ENCODE measurements at places on chromosomes 3 and 15.

DNA sequence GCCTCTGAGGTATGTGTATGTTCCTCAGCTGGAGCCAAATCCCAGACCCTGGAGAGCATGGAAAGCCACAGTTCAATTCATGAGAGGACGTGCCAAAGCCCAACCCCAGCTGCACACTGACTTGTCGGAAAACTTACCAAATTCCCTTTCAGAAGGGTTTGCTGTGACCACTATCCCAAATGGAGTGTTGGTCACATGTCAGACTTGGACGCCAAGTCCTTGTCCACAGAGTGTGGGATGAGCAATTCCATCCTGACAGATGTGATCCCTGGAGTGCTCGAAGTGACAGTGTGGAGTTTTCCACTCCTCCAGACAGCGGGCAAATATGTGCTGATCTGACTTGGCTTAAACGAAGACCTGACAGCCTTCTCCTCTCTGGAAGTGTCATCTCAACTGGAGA lies 71.2 kb downstream of the RORA start:
- no peak for DNase-seq

- no peak for DNase-seq
These were observed 39.4 kb downstream of the CMC1 start for GRCh38 chr3:28280781-28281180.

GRCh38 chr3:97815149-97815917 lies 6.5 kb upstream of the CRYBG3 start:
- DNase-seq, result no peak

DNA sequence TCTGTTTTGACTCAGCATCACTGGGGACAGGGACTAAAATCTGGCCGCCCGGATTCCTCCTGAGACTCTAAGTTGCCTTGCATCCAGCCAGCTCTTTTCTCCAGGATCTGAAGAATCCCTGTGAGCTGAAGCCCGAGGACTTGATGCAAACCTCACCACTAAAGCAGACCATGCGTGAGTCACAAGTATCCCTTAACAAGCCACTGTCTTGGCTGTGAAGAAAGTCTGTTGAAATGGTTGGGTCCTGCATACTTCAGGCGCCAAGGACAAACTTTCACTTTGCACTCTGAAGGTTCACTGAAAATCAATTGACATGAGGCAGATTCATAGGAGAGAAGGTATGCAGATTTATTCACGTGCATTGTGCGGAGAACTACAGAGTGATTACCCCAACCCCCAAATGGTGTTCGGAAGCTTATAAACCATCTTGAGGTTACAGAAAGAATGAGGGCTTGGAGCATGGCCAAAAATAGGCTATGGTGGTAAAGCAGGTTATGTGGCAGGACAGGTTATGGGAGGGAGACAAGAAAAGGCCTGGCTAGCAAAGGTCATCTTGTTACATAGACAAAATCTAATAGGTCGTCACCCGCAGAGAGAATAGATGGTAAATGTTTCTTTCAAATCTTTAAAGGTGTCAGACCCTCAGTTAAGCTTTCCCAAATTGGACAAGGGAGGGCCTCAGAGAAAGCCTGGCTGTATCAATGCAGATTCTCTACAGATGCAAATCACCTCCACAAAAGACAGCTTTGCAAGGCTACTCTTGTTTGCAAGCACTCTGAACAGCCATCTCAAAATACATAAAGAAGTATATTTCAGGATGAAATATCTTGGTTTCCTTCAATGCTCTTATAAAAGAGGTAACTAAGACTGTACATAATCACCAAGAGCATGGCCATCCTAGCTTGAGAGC lies 126.3 kb upstream of the PLAAT1 start:
- no peak for DNase-seq

DNA sequence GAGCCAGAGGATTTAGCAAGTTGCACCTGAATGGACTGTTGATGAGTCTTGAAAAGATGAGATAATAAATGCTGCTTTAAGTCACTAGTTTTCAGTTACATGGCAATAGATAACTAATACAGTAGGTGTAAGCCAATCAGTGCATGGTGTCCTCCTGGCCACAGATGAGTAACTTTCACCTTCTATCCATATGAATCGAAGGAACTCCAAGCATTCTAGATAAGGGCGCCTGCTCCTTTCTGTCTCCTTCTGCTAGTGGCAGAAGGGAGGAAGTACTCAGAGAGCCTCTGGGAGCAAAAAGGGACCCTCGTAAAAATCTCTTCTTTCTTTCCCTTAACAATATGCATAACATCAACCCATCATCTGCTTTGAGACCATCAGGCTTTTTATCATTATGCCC lies 37.3 kb downstream of the TM6SF1 start:
- DNase-seq, result peak; percentile 33

GRCh38 chr3:152026033-152026556 lies 152.7 kb downstream of the SUCNR1 start:
- DNase-seq, result peak; percentile 36

DNA sequence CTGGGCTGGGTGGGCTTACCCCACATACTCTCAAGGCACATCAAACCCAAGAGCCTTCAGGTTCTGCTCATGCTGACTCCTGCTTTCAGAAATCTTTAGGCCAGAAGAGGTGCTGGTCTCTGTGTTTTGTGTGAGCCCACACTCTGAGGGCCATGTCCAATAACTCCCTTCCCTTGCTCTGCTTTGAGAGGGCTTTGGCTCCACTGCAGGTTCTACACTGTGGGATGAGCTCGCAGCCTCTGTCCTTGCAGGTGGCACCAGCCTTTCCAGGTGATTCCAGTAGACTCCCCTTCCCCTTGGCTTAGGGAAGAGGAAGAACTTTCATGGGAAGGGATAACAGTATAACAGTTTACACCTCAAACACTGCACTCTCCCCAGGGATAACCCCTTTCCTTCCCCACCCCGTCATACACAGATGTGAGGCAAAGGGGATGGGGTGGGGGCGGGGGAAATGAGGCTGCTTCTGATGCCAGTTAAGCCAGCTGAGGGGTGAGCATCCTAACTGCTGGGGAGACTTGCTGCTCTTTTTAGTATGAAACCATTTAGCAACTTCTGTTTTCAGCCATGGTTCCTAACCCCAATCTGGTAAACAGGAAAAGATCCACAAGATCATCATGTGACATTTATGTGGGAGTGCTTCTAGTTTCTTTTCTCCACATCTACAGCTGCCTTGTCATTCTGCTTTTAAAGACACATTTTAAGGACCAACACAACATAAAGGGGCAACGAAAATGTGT lies 262.4 kb downstream of the SLC9A9 start:
- no peak for DNase-seq

- DNase-seq, result no peak
These were observed 222.0 kb downstream of the MCTP2 start for GRCh38 chr15:94453227-94453988.

GRCh38 chr15:35657679-35658311 lies 111.8 kb upstream of the DPH6 start:
- DNase-seq, result peak; percentile 57

DNA sequence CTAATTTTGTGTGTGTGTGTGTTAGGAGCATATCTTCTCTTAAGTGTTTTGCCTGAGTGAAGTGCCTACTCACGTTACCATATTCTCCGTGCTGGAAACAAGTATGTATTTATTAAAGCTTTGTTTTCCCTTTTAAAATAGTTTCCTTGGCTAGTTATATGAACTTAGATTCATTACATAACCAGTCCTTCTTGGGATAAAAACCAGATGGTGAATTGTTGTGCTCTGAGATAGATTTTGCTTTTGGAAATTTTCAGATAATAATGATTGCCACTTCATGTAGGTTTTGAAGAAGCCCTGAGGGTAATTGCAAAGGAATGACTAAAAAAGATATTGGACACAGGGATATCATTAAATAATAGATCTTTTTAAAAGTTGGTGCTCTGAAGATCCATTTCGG lies 390.2 kb upstream of the SGO1 start:
- no peak for DNase-seq

- no peak for DNase-seq
These were observed 614.8 kb upstream of the BCHE start for GRCh38 chr3:166451997-166452396.

DNA sequence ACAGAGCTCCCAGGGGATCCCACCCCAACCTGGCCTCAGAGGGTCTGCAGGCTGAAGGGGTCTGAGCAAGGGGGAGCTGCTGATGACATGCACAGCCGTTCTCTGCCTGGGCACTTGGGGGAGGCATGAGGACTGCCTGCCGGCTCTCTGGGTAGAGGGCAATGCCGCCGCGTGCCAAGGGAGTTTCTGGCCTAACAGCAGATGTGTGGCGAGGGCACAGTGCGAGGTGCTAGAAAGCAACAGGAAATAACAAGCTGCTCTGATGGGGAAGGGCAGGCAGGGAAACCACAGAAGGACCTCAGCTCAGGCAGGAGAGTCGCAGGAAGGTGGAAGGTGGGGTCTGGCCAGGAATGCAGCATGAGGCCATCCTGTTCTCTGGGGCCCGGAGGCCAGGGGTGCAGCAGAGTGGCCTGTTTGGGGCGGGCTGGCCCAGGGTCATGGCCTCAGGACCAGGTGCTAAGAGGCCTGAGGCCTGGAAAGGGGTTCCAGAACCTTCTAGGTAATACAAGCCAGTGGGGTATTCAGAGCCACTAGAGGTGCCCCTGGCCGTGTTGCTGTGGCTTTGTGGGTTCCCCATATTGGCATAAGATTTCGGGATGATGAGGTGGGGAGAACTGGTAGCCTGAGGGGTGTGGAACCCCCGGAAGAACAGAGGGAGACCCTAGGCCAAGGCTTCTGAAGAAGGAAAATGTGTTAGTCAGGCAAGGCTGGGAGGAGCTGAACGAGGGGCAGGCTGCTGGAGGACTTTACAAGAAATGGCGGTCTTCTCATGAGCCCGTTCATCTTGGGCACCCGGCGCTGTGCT lies 41.2 kb downstream of the RGMA start:
- no peak for DNase-seq

DNA sequence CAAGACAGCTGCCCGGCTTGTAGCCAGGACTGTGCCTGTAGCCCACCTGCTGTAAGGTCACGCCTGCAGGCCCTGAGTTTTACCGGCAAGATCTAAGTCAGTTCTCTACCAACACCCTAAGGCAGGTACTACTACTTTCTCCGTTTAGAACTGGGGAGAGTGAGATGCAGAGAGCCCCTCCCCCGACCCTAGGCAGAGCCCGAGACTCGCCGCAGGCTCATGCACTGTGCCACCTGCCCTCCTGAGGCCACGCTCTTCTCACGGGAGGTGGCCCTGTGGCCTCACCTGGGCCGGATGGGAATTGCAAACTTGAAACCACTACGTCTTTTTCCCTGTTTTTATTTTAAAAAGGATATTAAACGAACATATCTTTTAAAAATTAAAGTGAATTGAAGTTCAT lies 36.9 kb upstream of the PCSK6 start:
- no peak for DNase-seq

- DNase-seq, result no peak
These were observed 441.5 kb upstream of the RARB start for GRCh38 chr3:24986612-24987011.

GRCh38 chr3:126540951-126541627 lies 17.1 kb downstream of the CHST13 start:
- DNase-seq, result no peak

- no peak for DNase-seq
These were observed 9.8 kb downstream of the CTXND1 start for GRCh38 chr15:80242132-80242769.

GRCh38 chr3:152832046-152832445 lies 2.9 kb upstream of the P2RY1 start:
- no peak for DNase-seq

DNA sequence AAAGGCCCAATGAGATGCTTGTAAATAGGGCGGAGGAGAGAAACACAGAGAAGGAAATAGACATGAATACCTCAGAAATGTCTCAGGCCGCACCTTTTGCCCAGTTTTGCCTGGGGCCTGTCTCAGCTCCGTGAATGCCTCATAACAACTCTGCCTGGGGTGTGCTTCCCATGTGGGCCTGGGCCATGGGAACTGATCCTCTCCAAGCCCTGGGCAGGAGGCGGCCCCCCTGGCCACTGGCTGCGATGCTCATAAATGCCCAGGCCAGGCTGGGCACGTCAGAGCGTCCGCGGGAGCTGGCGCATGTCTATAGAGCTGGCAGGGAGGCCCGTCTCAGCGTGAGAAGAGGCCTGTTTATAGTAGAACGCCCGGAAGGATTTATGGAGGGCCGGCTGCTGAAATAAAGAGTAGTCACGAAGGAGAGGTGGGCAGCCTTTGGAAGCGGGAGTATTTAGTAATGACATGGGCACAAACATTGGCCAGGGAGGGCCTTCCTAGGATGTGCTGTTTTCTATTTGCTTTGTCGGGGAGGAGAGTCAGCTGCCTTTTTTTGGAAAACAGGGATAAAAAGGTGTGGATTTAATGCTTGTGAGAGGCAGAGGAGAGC lies 85.9 kb upstream of the IGF1R start:
- DNase-seq, result peak; percentile 94

DNA sequence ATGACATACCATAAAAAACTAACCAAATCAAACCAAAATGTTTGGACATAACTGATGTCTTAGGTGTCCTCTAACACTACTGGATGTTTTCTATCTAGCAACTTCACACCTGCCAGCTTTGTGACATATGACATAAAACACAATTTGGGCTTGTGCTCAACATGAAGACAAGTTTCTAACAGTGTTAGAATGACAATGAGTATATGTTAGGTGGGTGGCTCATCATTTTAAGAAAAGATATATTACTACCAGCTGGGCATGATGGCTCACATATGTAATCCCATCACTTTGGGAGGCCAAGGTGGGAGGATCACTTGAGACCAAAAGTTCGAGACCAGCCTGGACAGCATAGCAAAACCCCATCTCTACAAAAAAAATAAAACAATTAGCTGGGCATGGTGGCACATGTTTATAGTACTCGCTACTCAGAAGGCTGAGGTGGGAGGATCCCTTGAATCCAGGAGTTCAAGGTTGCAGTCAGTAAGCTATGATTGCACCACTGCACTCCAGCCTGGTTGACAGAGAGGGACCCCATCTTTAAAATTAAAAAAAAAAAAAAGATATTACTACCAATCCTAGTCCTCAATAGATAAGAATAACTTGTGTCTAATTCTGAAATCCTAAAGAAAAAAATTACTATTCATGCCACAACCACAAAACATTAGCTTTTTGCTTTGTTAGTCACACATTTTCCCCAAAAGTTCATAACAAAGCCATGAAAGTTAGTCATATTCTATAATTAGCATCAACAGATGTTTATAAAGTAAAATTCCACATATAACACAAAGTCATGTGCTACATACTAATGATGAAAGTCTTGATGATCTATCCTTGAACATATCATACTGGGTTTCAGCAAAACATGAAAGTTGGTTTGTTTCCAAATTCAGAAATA lies 59.9 kb downstream of the LRRFIP2 start:
- DNase-seq, result no peak

DNA sequence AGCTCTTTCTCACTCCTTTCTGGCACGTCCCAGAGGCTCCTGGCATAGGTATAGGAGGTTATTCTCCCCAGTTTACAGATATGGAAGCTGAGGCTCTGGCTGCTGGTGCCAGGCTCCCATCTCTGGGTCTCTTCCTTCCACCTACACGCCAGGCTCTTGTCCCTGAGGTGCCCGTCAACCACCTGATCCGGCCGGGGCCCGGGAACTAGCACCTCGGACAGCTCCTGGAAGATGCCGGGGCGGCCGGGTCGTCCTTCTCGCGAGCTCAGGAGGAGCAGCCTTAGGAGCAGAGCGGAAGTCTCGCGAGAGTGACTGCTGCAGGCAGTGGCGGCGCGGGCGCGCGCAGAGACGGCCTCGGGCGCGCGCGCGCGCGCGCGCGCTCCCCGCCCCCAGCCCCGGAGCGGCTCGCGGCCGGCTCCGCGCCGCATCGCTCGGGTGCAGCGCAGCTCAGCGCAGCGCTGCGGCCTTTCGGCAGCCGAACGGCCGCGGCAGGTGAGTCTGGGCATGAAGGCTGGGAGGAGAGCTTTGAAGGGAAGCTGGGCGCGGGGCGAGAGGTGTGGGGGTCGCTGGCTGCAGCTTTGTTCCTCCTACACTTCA lies at the start of gene SCAMP5:
TSS of gene SCAMP5 (plus strand) at position 382 of the 597 bp plus-strand sequence. CDS start 16,277 bp downstream, outside the sequence.
- DNase-seq, result peak; percentile 84
